Hair follicle dermal papilla cell (primary cell): ENCODE measurements at places on chromosomes 3 and 15. TPM values are rescaled to one million over a fixed set of nuclear protein-coding genes. Genes with fewer than 3 reads are reported as not detected.

SERPINI2 gene
- total RNA-seq = not detected in 2 replicates

ITPR1 gene
- 2.8 and 12.7 TPM in 2 replicates for total RNA-seq

CD96 gene
- total RNA-seq = not detected in 2 replicates

PCLAF gene
- total RNA-seq = 8.8 and 13.0 TPM in 2 replicates

OCA2 gene
- total RNA-seq = 0.12 TPM in 1 of 2 replicates, not detected in the other

GOLGA6A gene
- total RNA-seq = not detected in 2 replicates

SLC22A14 gene
- 0.16 and 0.49 TPM in 2 replicates for total RNA-seq

GOLGA8T gene
- total RNA-seq = 0.16 TPM in 1 of 2 replicates, not detected in the other
